Erythroblast (primary cell): ENCODE measurements at places on chromosomes 5 and 9.
A peak's percentile ranks its signal among the peaks of the same experiment; 100 is the strongest.

GRCh38 chr5:56817263-56818014 lies 2.1 kb downstream of the MAP3K1 start:
- peak; percentile 42 for DNase-seq

DNA sequence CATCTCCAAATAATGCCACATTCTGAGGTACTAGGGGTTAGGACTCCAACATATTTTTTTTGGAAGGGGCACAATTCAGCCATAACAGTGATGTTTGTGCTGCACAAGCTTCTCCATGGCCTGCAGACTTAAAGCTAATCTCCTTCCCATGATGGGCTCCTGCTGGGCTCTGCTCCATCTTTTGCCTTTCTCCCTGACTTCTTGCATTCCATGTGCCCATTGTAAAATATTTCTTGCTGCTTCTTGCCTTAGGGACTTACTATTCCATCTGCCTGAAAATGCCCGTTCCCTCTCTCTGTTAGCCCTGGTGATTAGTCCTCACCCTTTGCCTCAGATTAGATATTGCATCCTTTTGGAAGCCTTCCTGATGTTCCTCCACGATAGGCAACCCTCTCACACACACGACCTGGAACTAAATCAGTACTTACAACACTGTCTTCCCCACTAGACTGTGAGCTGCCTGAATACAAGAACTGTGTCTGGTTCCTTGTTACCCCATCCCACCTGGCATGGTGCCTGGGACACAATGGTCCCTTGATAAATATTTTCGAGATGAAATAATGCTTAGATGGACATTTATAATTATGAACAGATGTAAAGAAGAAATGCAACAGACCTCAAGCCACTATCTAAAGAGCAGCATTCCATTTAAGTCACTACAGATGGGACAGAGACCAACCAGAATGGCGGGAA lies 33.5 kb downstream of the OR1J1 start:
- DNase-seq, result no peak

DNA sequence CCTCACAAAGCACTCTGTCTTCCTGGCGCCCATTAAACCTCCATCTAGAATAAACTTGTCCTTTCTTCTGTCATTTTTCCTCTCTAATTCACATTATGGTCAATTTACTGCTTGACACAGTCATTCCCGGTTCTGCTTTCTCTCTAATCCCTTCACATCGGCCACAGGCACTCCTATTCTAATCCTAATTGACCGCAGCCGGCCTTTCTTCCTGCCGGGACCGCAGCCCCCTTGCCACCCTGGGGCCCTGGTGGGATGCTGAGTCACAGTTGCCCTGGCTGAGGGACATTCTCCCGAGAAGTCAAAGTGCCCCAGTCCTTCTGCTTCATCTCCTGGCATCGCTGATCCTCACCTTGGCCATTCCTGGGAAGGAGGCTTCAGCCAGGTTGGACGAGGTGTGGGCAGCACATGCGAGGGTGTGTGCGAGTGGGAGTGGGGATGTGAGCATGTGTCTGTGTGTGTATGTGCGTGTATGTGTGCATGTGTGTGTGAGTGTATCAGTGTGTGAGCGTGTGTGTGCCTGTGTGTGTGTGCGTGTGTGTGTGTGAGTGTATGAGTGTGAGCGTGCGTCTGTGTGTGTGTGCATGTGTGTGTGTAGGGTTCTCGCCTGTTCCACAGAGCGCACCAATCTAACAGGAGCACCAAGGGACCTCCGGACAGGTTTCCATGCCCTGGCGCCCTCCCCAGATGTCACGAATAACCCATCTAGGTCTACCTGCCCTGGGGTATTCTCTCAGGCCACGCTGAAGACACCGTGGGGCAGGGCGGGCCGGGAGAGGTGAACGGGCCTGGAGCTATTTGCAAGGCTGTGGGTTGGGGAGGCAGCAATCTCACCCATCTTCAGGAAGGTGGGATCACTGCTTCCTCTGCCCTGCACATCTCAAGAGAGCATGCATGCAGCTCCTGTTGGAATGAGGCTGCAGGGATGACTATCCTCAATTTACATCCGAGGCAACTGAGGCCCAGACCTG lies 191.2 kb downstream of the PAX5 start:
- DNase-seq, result no peak

DNA sequence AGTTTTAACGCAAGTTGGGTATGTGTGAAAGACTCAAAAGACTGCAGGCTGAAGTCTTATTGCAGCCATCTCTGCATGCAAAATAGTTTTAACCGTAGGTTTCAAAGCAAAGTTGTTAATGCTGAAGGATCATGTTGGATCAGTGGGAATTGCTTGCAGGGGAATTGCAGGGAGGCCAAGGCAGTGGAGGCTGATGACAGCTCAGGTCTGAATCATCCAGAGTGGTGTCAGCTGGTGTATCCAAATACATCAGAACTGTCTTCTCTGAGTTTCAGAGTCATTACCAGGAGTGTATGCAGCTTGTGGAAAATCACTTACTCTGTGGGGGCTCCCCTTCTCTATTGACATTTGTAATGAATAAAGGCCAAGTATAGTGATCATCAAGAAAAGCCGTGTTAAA lies 435.7 kb downstream of the SH3GL2 start:
- no peak for DNase-seq

GRCh38 chr9:113888336-113888735 lies 12.2 kb downstream of the ZNF618 start:
- no peak for DNase-seq

GRCh38 chr5:89055695-89056085 lies 172.7 kb upstream of the MEF2C start:
- peak; percentile 25 for DNase-seq

DNA sequence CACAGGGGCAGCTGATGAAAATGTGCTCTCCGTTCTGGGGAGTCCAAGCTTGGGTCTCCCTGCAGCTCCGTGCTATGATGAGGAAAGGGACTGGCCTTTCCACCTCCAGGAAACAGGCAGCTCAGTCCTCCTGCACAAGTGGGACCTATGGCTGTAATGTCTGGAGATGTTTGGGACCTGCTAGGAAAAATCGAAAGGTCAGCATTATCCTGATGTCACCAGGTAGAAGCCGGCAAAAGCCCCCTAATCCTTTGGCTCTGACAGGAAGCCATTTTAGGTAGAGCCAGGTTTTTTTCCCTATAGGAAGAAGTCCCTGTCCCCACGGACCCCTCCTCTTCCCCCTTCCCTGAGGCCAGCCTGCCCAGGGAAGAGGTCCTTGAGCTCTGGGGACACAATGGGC lies 240.9 kb downstream of the ZSWIM6 start:
- no peak for DNase-seq

DNA sequence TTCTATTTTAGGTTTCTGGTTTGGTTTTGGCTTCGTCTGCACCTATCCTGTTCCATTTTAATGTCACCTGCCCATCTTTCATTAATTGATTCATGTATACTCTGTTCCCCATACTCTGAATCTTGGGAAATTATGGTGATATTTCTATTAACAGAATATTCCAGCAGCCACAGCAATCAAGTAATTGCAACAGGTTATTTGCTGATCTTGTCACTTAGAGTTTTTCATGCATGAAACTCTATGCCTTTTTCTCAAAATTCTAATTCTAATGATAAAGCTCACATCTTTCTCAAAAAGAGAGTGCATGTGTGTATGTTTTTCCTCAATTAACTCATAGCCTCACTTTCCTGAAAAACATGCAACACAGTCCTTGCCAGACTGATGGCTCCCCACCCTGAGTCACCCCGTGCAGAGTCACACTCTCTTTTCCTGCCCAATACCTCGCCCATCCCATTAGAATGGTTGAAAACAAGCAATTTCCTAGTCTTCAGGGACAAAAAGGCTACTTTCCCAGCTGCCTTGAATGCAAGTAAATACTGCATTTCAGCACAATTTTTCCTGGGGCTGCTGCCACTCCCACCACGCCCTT lies 15.6 kb downstream of the GFRA3 start:
- DNase-seq, result no peak

GRCh38 chr5:123557907-123558306 lies 45.9 kb downstream of the CSNK1G3 start:
- DNase-seq, result no peak

GRCh38 chr5:135706893-135707292 lies 127.6 kb upstream of the SLC25A48 start:
- no peak for DNase-seq

DNA sequence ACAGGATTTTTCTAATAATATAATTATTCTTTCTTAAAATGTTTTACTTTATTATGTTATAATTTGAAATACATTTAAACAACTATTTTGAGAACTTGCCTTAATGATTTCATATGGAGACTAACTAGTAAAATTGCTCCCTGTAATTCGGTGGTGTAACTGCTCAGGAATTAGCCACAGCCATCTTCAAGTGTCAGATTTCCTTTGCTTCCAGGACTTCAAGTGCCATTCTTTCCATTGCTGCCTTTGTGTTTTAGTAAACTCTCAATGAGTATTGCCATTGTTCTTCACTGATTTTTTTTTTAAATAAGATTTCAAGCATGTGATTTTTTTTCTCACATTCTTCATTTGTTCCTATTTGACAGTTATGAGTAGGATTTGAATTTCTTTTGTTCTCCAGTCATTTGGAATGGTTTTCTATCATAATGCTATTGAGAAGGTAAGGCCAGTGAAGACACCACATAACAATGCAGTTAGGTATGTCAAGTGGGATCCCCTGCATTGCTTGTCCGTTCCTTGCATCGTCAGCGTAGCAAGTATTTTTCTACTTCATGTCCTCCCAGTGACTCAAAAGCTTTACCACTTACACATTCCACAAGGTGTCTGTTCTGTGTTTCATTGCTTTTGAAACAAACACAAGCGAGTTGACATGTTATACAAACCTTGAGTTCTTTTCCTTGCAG lies 83.7 kb downstream of the LNPEP start:
- no peak for DNase-seq

DNA sequence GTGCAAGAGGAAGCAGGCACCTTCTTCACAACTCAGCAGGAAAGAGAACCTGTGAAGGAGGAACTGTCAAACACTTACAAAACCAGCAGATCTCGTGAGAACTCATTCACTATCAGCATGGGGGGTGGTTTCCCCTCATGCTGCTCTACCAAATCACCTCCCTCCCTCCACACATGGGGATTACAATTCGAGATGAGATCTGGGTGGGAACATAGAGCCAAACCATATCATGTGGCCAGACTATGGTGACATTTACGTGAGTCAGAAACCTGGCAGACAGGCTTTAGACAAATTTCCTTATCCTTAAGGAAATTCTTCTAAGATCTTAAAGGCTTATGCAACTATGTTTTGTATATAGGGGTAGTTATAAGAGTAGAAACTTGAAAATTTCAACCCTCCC lies 8.7 kb upstream of the AOPEP start:
- no peak for DNase-seq

GRCh38 chr5:146283344-146283761 lies 55.3 kb upstream of the POU4F3 start:
- DNase-seq, result no peak

DNA sequence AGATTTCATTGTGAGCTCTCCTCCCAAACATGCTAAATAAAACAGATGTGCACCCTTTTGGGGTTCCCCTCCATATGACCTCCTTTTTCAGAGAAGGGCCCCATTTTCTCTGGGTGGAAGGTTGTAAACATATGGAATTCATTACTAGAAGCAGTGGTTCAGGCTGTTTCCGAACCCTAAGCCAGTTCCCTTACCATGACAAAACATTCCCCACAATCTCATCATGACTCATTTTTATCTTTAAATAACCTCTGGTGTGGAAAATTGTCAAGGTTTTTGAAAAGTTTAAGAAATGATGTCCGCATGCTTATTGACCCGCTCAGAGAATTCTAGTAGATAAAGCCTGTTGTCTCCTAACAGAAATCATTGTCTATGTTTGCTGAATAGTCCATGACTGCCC lies 127.3 kb upstream of the PIK3R1 start:
- no peak for DNase-seq
